ENCODE measurements at places on chromosomes 4 and X. TPM values are rescaled to one million over a fixed set of nuclear protein-coding genes. Genes with fewer than 3 reads are reported as not detected.

Gene DOK7
- not detected for total RNA-seq

Gene DAPP1
- total RNA-seq: not detected

Gene MAP9
- total RNA-seq: 6.6 TPM

Gene XKRX
- not detected for total RNA-seq

Gene TMEM187
- 20.2 TPM for total RNA-seq

Gene OPN1MW
- total RNA-seq: not detected

Gene TRAM1L1
- total RNA-seq: 2.0 TPM

Gene SSX2B
- total RNA-seq: not detected

Gene FSTL5
- not detected for total RNA-seq

Gene RPGR
- total RNA-seq: 4.9 TPM

Gene AFF2
- total RNA-seq: not detected

Gene LARP1B
- 6.1 TPM for total RNA-seq

Gene PPP1R3F
- total RNA-seq: 0.58 TPM

Gene GAGE12C
- total RNA-seq: not detected

Gene PAGE2
- total RNA-seq: not detected
